ENCODE measurements at places on chromosomes 5 and 9. TPM values are rescaled to one million over a fixed set of nuclear protein-coding genes. Genes with fewer than 3 reads are reported as not detected.

DNA sequence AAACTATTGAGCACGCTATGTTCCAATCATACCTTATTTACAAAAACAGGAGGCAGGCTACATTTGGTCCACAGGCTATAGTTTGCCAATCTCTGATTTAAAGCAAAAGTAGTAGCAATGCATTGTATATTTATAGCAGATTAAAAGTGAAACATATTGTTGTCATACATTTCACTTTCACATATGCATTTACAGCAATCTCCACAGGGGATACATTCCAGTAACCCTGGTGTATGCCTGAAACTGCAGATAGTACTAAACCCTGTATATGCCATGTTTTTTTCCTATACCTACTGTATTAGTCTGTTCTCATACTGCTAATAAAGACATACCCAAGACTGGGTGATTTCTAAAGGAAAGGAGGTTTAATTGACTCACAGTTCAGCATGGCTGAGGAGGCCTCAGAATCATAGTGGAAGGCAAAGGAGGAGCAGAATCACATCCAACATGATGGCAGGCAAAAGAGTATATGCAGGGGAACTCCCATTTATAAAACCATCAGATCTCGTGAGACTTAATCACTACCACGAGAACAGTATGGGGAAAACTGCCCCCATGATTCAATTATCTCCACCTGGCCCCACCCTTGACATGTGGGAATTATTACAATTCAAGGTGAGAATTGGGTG is 5.9 kb upstream of the CSF1R start:
- no peak for DNase-seq

- no peak for DNase-seq
Observed at GRCh38 chr5:133957080-133957479, 11.3 kb downstream of the C5orf15 start.

DNA sequence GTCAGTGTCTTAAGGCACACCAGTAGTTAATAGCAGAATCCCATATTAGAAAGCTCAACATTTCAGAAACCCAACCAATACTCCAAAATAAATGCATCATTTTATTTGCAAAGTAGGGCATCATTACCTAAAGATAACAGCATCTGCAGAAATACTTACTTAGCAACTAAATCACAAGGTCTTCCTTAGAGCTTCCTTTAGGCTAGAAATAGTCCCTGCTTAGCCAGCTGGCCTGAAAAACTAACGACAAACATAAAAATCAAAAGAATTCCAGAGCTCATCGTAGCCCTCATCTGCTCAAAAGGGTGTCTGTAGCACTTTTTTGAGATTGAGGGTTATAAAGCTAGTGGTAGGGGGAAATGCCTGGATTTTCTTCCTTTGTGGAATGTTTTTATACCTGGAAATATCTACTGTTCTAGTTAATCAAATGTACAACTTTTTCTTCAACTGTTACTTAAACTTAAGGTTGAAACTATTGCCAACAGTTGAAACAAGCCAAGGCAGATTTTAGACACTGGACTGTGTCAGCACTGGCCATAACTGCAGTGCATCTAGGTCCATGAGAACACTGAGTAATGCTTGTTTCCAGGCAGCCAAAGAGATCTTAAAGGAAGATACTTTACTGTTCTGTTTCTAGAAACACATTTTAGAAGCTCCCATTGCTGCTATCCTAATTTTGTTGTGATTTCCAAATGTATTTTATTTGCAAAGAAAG is 129.4 kb upstream of the RASA1 start:
- DNase-seq = no peak

- DNase-seq = no peak
Observed at GRCh38 chr5:74839229-74839628, 27.0 kb downstream of the FAM169A start.

DNA sequence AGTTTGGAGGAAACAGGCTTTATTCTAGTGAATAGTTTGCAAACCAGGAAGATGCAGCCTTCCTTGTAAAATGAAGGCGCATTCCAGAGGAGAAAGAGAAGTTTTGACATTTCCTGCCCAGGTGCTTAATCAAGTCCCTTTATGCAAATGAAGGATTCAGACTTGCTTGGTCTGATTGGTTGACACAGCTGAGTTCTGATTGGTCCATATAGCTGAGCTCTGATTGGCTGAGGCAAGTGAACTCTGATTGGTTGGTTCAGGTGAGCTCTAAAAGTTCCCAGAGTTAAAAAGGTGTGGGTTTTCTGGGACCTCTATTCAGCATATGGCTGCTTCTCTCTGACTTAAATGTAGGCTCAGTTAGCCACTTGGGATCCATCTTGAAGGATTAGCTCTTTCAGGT is 151.0 kb downstream of the CACNA1B start:
- DNase-seq = no peak

GRCh38 chr5:181191526-181192336 is 13.3 kb downstream of the TRIM7 start:
- peak; percentile 93 for DNase-seq

The PCDHB9 gene
- total RNA-seq = 1.6 TPM

The PPP2R2B gene
- total RNA-seq = 7.6 TPM

The LRRC19 gene
- total RNA-seq = not detected

The SPATA6L gene
- 0.69 TPM for total RNA-seq

The PDZD2 gene
- 7.1 TPM for total RNA-seq

The HOMER1 gene
- total RNA-seq = 8.6 TPM

The PCSK1 gene
- 1.5 TPM for total RNA-seq

The SHOC1 gene
- 0.02 TPM for total RNA-seq
